ENCODE measurements at places on chromosomes 7 and 10. TPM values are rescaled to one million over a fixed set of nuclear protein-coding genes. Genes with fewer than 3 reads are reported as not detected.

The IFIT1B gene
- total RNA-seq: under 0.01 TPM

The NEUROD6 gene
- total RNA-seq: not detected

The TRPV6 gene
- total RNA-seq: not detected

The IKZF1 gene
- total RNA-seq: 0.16 TPM

The DLX6 gene
- not detected for total RNA-seq

The JCAD gene
- 4.3 TPM for total RNA-seq

The DYNC1I1 gene
- 0.17 TPM for total RNA-seq

The GPR26 gene
- total RNA-seq: not detected

The STK31 gene
- under 0.01 TPM for total RNA-seq

The BPGM gene
- 28.7 TPM for total RNA-seq

The GJD4 gene
- not detected for total RNA-seq

The SUN3 gene
- total RNA-seq: not detected

The CLEC5A gene
- not detected for total RNA-seq

The TAF6 gene
- 23.8 TPM for total RNA-seq

The ZNF655 gene
- total RNA-seq: 38.6 TPM

The PNLIP gene
- total RNA-seq: not detected

The ZNF117 gene
- total RNA-seq: 2.7 TPM

The POM121C gene
- total RNA-seq: 5.8 TPM

The POLR2J gene
- 23.2 TPM for total RNA-seq

The TET1 gene
- total RNA-seq: 3.0 TPM

The ADAM12 gene
- 9.1 TPM for total RNA-seq

The HOXA2 gene
- total RNA-seq: 0.43 TPM

The CALML3 gene
- total RNA-seq: not detected

The SEPHS1 gene
- total RNA-seq: 22.9 TPM

The STAG3 gene
- total RNA-seq: 0.32 TPM

The SFTPA1 gene
- not detected for total RNA-seq

The CCL24 gene
- not detected for total RNA-seq

The NCAPG2 gene
- 7.4 TPM for total RNA-seq

The ADCY1 gene
- 3.2 TPM for total RNA-seq

The WIPF3 gene
- total RNA-seq: under 0.01 TPM

The RNF32 gene
- 1.3 TPM for total RNA-seq

The TUBAL3 gene
- not detected for total RNA-seq

The PPP1R17 gene
- total RNA-seq: under 0.01 TPM

The PRPS1L1 gene
- not detected for total RNA-seq

The TBXAS1 gene
- 2.1 TPM for total RNA-seq

The AOAH gene
- not detected for total RNA-seq

The NUTM2E gene
- not detected for total RNA-seq

The SPDYE11 gene
- total RNA-seq: not detected

The SLC29A3 gene
- 1.4 TPM for total RNA-seq

The SLC26A3 gene
- not detected for total RNA-seq

The COBL gene
- total RNA-seq: not detected

The SCRN1 gene
- total RNA-seq: 84.0 TPM

Measured in bronchial smooth muscle cell (primary cell).